ENCODE measurements at places on chromosomes 2 and 18. TPM values are rescaled to one million over a fixed set of nuclear protein-coding genes. Genes with fewer than 3 reads are reported as not detected.

GRCh38 chr2:216563646-216564045 is 65.0 kb downstream of the RPL37A start:
- H3K27ac ChIP-seq: no peak overlapping the region
- H3K27me3 ChIP-seq: peaks cover 4% of the 10 kb centered on the region
- H3K4me1 ChIP-seq: no peaks in the 10 kb centered on the region
- H3K4me3 ChIP-seq: no peak overlapping the region
- DNase-seq: no peak
- no peaks in the 10 kb centered on the region for H3K36me3 ChIP-seq

DNA sequence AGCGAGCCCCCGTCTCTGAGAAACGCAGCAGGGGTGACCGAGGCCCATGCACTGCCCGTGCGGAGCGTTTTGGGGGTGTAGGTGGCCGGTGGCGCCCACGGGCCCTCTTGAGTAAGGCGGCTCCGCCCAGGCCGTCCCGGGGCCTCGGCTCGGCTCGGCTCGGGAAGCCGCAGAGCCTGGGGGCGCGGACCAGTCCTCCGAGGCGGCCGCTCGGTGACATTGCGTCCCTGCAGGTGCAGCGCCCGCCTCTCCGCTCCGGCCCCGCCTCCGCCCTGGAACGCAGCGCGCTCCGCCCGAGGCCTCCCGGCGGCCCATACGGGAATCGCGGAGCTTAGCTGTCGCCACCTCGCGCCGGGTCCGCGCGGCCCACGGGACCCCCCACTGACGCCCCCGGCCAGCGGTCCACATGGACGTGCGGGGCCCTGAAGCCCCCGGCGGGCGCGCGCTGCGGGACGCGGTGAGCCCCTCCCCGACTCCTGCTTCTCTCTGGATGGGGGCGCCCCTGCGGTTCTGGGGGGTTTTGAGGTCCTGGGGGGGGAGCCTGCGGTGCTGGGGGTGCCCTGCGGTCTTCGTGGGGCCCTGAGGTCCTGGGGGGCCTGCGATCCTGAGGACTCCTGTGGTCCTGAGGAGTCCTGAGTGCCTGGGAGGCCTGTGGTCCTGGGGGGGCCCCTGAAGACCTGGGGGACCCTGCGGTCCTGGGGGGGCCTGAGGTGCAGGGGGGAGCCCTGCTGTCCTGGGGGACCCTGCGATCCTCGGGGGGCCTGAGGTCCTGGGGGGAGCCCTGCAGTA is at the start of gene HSBP1L1:
TSS of gene HSBP1L1 (plus strand) at position 314 of the 789 bp plus-strand sequence. CDS start at position 407, 93 bp downstream.
- H3K27me3 ChIP-seq: peaks cover 8% of the 10 kb centered on the region
- peak within 1 kb of the TSS; percentile 57 for H3K27ac ChIP-seq
- peaks cover 12% of the 10 kb centered on the region for H3K4me1 ChIP-seq

GRCh38 chr2:145626301-145626700 is 1106.4 kb upstream of the ZEB2 start:
- no peaks in the 10 kb centered on the region for H3K4me1 ChIP-seq
- H3K36me3 ChIP-seq: no peaks in the 10 kb centered on the region
- no peaks in the 10 kb centered on the region for H3K27me3 ChIP-seq
- DNase-seq: peak; percentile 86

GRCh38 chr2:38129481-38129880 is 53.5 kb upstream of the CYP1B1 start:
- DNase-seq: no peak
- no peaks in the 10 kb centered on the region for H3K4me1 ChIP-seq
- peaks cover 3% of the 10 kb centered on the region for H3K27me3 ChIP-seq
- no peak overlapping the region for H3K4me3 ChIP-seq
- no peak overlapping the region for H3K27ac ChIP-seq
- no peaks in the 10 kb centered on the region for H3K36me3 ChIP-seq

GRCh38 chr18:57798713-57799373 is 4.3 kb downstream of the ATP8B1 start:
- no peaks in the 10 kb centered on the region for H3K36me3 ChIP-seq
- no peak overlapping the region for H3K4me3 ChIP-seq
- no peaks in the 10 kb centered on the region for H3K27me3 ChIP-seq
- DNase-seq: no peak
- H3K4me1 ChIP-seq: peaks cover 38% of the 10 kb centered on the region

DNA sequence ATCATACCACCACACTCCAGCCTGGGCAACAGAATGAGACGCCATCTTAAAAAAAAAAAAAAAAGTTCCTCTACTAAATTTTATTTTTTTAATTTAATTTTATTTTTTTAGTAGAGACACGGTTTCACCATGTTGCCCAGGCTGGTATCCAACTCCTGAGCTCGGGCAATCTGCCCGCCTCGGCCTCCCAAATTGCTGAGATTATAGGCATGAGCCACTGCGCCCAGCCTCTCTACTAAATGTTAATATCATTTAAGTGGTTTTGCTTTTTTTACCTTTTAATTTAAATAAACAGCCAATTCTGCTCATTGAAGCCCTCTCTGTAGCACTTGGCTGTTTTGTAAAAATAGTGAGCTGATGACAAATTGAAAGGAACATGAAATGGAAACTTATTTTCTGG is 9.2 kb downstream of the RAB17 start:
- H3K27ac ChIP-seq: no peak overlapping the region
- H3K4me1 ChIP-seq: no peaks in the 10 kb centered on the region

DNA sequence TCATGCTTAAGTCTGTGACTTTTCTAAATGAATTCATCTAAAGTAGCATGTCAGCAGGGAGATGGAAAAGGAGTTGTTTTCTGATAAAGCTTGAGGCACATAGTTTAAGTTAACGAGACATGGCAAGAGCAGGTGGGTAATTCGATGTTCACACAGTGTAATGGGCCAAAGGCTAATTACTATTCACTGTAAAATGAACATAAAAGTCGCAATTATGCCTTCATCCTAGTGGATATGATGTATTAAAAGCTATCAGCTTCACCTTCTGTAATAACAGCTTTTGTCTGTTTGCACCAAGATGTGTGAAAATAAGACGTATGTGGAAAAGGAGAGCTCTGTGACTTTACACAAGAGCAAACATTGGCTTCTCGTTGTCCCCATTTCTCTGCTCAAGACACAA is 94.2 kb upstream of the CDH20 start:
- H3K36me3 ChIP-seq: no peaks in the 10 kb centered on the region
- H3K4me1 ChIP-seq: no peaks in the 10 kb centered on the region

DNA sequence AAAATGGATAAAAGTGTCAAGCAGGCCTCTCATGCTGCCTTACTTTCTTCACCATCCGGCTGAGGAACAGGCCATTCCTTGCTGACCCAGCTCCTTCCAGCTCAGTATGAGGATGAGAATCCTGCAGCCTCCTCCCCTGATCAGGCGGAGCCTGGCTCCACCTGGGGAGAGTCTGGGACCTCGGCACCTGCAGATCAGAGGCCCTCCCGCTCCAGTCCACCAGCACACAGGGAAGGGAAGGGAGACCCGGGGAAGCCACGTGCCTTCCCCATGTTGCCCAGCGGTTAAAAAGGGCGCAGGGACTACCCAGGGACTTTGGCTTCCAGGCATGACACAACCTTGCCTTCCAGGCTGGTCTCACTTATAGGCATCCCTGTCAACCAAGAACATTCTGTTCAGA is 172.0 kb downstream of the NDUFA10 start:
- no peak overlapping the region for H3K4me3 ChIP-seq
- H3K27me3 ChIP-seq: no peaks in the 10 kb centered on the region
- no peaks in the 10 kb centered on the region for H3K36me3 ChIP-seq
- H3K4me1 ChIP-seq: no peaks in the 10 kb centered on the region
- H3K27ac ChIP-seq: no peak overlapping the region
- DNase-seq: no peak

DNA sequence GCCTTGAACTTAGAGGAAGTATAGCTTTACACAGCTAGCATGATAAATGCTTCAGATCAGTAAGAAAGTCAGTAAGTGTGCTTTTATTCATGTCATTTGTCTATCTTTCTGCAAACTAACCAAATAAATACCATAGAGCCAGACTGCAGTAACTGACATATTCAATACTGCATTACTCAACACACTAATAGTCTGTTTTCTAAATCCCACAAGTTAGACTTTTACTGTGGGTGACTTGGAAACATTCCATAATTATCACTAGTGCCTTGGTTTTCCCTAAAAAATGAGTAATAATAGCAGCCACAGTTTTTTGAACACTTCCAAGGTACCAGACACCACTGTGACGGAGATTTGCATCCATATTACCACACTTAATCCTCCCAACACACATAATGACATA is 33.0 kb downstream of the ACVR1 start:
- H3K27me3 ChIP-seq: no peaks in the 10 kb centered on the region
- peaks cover 23% of the 10 kb centered on the region for H3K4me1 ChIP-seq
- H3K27ac ChIP-seq: no peak overlapping the region
- H3K36me3 ChIP-seq: no peaks in the 10 kb centered on the region

DNA sequence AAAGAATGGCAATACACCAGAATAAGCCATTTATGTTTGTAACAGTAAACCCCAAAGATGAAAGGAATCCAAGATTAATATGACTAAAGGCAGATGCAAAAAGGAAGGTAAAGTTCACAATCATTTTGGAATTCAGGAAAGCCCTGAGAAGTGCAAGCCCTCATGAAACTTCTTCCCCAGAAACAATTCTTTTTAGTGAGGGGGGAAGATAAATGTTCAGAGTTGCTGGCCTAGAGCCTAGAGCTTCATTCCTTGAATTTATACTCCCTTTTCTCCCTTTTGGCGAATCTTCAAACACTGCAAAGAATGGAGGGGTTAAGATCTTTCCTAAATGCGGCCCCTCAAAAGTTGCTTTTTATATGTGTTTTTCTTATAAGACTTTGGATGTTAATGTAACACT is 368.8 kb downstream of the MEIS1 start:
- H3K4me3 ChIP-seq: no peak overlapping the region
- H3K27me3 ChIP-seq: no peaks in the 10 kb centered on the region
- no peaks in the 10 kb centered on the region for H3K36me3 ChIP-seq
- H3K27ac ChIP-seq: no peak overlapping the region

DNA sequence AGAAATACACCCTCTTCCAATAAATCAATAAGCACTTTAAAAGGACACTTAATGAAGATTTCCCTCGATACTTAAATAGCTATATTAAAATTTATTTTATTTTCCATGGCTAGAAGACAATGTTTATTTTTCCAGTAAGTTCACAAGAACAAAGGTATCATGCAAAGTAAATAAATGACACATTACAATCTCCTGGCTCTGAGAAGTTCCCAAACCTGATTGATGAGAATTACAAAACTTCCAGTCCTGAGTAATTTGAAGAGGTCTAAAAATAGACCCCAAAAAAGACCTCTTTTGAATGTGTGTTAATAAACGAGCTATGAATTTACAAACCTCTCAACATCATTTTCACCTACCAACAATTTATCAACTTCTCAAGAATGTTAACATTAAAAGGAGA is 1.5 kb upstream of the PEX13 start:
- no peaks in the 10 kb centered on the region for H3K36me3 ChIP-seq
- H3K27me3 ChIP-seq: no peaks in the 10 kb centered on the region
- no peak overlapping the region for H3K27ac ChIP-seq
- H3K4me3 ChIP-seq: peak overlapping the region; percentile 94
- peaks cover 23% of the 10 kb centered on the region for H3K4me1 ChIP-seq

DNA sequence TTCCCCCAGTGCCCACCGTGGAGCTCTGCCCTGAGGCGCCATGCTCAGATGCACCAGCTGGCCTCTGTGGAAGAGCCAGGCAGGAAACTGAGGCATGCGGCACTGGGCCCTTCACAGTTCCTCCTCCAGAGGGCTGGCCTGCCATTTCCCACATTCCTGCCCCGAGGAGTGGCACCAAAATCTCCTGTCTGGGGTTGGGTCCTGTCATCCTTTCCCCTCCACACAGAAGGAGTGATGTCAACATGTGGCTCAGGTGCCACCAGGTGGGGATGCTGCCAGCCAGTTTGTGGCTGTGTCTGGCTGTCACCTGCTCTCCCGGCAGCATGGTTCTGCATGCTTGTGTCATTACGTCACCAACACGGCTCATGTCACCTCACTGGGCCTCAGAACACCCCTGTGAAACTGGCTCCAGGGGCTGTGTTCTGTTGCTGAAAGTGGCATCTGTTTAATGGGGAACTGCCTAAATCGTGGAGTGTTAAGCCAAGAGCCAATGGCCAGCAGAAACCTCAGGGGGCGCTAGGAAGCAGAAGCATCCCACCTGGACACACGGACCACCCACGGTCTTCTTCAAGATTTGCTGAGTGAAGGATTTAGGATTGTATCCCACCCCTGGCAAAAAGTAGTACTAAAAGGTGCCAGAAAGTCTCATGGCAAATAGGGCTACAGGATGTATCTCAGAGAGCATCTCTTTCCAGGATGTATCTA is 51.3 kb downstream of the ZAP70 start:
- peaks cover 15% of the 10 kb centered on the region for H3K36me3 ChIP-seq
- no peak overlapping the region for H3K27ac ChIP-seq
- H3K4me3 ChIP-seq: no peak overlapping the region
- no peaks in the 10 kb centered on the region for H3K4me1 ChIP-seq

DNA sequence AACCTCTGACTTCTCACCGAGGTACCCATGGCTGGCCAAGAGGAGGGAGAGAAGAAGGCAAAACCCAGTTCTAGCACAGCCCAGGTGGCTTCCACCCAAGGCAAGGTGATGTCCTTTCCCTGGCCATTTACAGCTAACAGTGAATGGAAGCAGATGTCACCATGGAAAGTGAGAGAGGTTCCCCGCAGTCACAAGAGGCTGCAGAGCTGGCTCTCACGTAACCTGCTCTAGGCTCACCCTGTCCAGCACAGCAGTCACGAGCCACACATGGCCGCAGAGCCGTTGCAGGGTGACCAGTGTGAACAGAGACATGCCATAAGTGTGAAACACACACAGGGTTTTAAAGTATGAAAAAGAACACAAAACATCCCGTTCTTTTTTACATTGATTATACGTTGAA is 169.4 kb downstream of the TNS1 start:
- H3K27me3 ChIP-seq: no peaks in the 10 kb centered on the region
- H3K4me3 ChIP-seq: no peak overlapping the region
- H3K36me3 ChIP-seq: peaks cover 17% of the 10 kb centered on the region

- H3K4me3 ChIP-seq: no peak overlapping the region
- no peak for DNase-seq
- H3K36me3 ChIP-seq: no peaks in the 10 kb centered on the region
- no peak overlapping the region for H3K27ac ChIP-seq
- H3K4me1 ChIP-seq: no peaks in the 10 kb centered on the region
These were observed 42.9 kb downstream of the EIPR1 start for GRCh38 chr2:3334392-3335345.

DNA sequence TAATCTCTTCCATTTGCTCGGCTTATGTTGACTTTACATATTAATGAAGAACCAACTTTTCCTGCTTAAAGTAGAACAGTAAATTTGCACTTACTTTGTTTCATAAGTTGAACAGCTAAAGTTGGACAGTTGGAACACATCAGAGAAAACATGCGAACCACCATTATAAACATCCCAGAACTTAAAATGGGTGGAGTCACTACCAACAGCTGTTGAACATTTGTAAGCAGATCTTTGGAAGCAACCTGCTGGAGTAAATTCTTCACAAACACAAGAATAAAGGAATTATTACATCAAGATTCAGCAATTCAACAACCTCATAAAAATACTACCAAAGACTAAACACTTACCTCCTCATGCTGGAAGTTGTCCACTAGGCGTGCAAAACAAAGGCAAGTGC is 96.4 kb upstream of the DNER start:
- no peaks in the 10 kb centered on the region for H3K27me3 ChIP-seq
- DNase-seq: no peak
- H3K27ac ChIP-seq: no peak overlapping the region
- no peak overlapping the region for H3K4me3 ChIP-seq
- peaks cover 3% of the 10 kb centered on the region for H3K36me3 ChIP-seq
- peaks cover 4% of the 10 kb centered on the region for H3K4me1 ChIP-seq

BOK gene
- 132 TPM for polyA plus RNA-seq

RBM44 gene
- polyA plus RNA-seq: 0.14 TPM

TYW5 gene
- 1.7 TPM for polyA plus RNA-seq

TMEM178A gene
- polyA plus RNA-seq: 1.5 TPM

ICA1L gene
- polyA plus RNA-seq: 0.84 TPM

KIAA2012 gene
- polyA plus RNA-seq: not detected

GREB1L gene
- polyA plus RNA-seq: 0.27 TPM

TRAF3IP1 gene
- 3.4 TPM for polyA plus RNA-seq
